ENCODE measurements at places on chromosomes 16 and 17.

GRCh38 chr17:63486317-63487013 is 9.6 kb downstream of the ACE start:
- no peak for DNase-seq

GRCh38 chr16:70647441-70648359 is 1.3 kb downstream of the IL34 start:
- DNase-seq = no peak

DNA sequence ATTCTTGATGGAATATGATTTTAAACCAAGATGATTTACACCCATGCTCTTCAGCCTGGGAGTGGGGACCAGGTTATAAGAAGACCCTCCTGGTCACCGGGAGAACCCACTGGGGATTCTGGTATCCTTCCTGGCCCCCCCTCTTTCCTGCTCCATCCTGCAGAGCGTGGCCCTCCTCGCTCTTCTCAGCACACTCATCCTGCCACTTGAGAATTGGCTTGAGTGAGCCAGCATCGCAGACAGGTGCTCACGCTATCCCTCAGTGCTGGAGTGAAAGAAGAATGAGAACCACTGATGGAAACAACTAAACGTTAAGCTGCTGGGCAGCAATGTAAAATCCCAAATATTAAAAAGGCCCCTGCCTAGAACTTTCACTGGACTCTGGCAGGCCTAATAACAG is 98.0 kb downstream of the CYTH1 start:
- DNase-seq = no peak

DNA sequence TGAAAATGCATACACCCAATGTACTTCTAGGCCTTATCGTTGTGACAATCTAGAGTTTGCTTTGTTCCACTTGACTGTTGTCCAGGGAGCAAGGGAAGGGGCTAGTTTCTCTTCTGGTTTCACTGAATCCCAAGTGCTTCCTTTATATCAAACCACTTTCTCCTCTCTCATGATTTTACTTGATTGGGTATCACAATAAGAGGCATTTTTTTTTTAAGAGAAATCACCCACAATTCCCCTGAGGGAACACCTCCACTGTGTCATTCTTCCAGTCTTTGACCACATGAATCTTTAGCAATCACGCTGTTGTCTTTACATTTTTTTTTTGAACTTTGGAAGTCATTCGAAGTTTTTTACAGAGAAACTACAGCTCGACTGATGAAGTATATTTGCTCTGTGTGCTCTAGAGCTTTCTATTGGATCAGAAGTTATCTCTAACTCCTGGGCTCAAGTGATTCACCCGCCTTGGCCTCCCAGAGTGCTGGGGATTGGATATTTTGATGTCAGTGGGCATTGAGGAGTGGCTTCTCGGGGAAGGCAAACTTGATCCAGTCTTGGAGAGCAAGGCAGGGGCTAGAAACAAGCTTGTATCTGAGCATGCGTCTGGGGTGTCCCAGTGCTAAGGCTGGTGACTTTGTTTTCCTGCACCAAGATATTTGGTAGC is 3.0 kb downstream of the CDH1 start:
- DNase-seq = no peak

DNA sequence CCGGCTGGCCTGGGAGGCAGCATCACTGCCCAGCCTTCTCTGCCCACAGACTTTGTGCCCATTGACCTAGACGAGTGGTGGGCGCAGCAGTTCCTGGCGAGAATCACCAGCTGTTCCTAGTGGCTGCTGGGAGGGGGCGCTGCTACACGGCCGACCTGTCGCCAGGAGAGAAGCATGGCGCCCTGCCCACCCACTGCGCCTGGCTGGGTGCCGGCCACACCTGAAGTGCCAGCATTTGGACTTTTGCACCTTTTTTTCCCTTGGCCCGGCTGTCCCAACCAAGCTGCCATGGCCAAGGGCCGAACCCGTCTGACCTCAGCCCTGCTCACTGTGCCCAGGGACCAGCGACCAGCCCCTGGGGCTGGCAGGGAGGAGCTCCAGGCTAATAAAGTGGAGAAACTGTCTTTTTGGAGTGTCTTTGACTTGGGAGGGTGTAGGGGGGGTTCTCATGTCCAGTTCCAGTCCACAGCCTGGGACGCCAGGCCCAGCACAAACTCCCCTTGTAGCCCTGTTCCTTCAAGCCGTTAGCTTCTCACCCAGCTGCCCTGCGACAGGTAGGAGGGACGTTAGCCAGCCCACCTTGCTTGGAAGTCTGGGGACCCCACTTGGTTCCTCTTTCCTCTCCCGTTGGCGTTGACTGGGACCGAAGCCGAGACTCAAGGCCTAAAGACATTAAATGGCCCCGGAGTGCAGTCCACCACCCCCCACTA is 939 bp upstream of the WDR90 start:
- peak; percentile 29 for DNase-seq

DNA sequence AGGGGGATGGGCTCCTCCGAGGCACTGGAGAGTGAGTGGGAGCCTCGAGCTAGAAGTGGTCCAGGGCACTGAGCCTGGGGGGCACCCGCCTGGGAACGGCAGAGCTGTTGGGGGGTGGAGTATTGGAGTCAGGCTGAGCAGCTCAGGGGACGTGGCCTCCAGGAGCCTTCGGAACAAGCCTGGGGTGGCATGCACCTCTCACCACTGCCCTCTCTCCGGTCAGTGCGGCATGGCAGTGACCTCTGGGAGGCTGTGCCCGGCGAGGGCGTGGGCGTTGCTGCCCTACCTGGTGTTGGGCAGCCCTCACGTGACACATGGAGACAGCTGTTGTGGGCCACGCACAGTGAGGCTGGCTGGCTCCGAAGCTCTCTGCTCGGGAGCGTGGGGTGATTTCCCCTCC is 13.9 kb downstream of the PRSS27 start:
- no peak for DNase-seq

GRCh38 chr17:9941305-9941704 is 36.2 kb upstream of the RCVRN start:
- DNase-seq = no peak

DNA sequence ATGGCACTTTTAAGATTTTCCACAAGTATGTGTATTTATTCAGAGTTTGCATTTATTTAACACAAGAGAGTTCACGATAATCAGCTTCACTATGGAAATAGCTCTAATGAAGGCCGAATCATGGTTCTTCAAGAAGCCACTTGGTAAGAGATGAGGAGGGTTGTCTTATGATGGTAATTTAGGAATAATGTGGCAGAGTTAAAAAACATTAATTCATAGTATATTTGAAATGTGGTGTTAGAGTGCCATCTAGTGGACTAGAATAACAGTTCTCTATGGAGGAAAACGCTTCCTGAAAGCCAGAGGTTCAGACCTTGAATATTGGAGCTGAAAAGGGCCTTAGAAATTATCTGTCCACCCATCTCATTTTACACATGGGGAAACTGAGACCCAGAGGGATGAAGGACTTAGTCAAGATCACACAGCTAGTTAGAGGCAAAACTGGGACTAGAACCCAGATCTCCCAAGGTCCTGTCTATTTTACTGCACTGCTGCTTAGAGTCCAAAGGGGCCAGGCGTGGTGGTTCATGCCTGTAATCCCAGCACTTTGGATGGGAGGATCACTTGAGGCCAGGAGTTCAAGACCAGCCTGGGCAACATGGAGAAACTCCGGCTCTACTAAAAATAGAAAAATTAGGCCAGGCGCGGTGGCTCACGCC is 33.8 kb upstream of the KPNB1 start:
- peak; percentile 57 for DNase-seq

- DNase-seq = no peak
Observed at GRCh38 chr17:78998311-78999055, 11.1 kb downstream of the CANT1 start.

DNA sequence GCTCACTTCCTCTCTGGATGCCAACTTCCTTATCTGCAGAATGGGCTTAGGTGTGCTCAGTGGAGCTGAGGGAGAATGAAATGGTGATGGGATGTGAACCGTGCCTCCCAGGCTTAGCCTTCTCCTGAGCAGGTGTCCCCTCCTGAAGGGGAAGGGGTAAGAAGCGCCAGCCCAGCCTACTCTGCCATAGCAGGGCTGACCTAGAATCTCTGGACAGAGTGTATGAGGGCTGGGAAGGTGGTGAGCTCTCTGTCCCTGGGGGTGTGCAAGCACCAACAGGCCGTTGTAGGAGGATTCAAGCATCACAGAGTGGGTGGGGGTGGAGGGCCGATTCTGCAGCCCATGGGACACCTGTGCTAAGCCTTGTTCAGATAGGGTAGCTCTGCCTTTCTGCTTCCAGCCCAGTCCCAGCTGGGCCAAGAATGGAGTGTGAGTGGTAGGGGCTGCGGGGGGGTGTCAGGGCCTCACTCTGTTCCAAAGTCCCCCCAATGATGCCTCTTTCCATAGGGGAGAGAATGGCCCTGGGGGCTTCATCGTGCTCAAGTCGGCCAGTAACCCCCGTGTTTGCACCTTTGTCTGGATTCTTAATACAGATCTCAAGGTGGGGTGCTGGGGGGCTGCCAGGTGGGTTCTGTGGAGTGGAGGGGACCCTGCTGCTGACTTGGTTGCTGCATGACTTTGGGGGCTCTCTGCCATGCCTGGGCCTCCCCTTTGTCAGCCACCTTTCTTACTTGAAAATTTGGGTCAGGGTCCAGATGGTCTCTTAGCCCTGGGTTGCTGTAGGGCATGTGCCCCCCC is 3.2 kb upstream of the TCAP start:
- no peak for DNase-seq

DNA sequence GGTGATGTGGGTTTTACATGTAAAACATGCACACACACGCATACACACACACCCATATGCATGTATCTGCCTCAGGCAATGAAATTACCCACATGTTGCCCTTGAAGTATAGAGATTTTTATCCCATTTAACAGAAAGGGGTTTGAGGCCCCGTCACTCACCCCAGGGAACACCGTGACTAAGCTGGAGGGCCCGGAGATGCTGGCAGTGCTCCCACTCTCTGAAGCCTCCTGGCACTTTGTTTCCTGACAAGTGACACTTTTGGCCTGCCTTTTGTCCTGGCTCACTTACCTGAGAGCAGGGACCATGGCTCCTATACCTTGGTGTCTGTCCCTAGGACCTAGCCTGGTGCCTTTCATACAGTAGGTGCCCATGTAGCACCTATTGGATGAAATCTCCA is 50.0 kb upstream of the TNRC6C start:
- DNase-seq = no peak

GRCh38 chr16:11848842-11849241 is 2.5 kb downstream of the RSL1D1 start:
- DNase-seq = peak; percentile 28

- no peak for DNase-seq
Observed at GRCh38 chr16:75660321-75660720, 12.7 kb downstream of the TERF2IP start.

- DNase-seq = no peak
Observed at GRCh38 chr17:63476459-63476853, 405 bp upstream of the ACE start.

DNA sequence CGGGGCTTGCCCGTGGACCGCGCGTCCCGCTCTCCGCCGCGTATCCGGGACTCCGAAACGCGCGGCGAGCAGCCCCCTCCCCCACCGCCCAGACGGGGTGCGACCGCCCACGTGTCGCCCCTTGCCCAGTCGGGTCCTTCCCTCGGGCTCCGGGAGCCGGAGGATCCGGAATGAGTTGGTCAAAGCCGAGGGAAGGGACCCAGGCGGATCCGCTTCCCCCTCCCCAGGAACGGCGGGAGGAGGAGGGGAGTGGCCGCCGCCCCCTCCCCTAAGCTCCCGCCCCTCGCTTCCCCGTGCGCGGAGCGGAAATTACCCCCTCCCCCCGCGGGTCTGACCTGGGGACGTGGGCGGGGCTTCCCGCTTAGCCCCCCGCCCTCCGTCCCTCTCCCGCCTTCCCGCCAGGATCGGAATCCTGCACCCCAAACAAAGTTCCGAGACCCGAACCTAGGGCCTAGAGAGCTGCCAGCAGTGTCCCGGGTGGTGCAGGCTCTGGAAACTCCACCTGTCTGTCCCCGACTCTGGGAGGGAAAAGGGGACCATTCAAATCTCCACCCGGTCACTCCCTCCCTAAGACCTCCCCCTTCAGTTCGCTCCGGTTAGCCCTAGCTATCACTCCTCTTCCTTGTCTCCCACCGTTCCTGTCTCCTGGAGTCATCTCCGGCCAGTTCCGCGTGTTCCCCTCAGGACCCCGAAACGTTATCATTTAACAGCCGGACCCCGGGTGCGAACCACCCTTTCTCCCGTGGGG is 1.0 kb upstream of the IGF2BP1 start:
- DNase-seq = peak; percentile 67

GRCh38 chr17:73625991-73626673 is 18.1 kb downstream of the SDK2 start:
- DNase-seq = no peak

DNA sequence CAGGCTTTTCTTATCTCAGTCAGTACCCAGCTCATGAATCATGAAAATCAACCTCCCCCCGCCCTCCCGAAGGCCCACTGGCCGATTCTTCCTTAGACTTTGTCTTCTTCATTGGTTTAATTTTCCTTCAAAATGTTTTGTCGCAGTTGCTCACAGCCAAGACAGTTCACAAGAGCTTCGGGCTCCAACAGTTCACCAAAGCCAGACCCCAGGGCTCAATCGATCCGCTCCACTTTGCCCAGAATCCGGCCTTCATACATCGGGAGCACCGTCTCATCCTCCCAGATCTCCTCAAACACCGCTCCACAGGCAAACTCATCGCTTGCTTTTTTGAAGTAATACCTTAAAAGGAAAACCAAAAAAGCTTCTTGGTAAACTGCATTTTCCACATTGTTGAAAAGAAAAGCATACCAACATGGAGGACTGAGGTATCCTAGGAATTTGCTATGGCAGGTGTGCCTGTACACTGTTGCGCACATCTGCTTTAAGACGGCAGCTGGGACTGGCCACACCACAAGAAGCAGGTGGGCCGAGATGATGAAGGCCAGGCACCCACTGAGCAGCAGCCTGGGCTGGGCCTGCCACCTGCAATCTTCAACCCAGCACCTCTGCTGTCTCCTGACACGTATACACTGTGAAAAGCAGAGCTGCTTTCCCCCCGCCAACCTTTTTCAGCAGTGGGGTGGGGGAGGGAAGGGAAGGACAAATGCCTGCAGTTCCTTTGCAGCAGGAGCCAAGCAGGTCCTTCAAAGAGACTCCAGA is 31.5 kb downstream of the AXIN2 start:
- DNase-seq = no peak

DNA sequence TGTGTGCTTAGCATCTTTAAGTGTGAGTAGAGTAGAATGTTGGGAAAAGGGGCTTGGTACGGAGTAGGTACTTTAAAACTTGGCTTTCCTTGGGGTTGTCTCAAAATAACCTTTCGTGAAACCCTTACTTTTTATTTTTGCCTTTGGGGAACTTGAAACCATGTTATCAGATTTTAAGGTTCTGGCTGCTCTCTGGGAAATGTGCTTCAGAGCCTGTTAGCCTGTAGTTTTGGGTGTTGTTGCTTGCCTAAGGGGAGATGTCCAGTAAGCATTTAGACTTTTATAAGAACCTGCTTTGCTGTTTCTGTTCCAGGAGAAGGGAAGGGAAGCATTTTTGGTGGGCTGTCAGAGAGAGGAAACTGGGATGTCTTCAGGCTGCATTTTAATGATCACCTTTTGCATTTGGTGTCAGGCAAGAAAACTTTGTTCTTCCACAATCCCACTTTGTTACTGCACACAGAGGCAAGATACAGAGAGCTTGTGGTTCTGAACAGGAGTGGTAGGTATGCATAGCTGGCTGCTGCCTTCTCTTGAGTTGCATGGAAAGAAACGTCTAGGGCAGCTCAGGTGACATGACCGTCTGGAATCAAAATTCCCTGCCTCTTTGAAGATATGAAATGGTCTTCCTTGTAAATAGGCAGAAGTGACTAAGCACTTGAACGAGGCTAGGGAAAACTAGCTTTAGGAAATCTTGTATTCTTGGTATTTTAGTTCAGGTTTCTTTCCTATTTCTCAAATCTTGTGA is 1.7 kb downstream of the RABEP1 start:
- DNase-seq = no peak

- no peak for DNase-seq
Observed at GRCh38 chr16:2037647-2038381, 9.8 kb downstream of the NTHL1 start.
